ENCODE measurements at places on chromosomes 2 and 18.

DNA sequence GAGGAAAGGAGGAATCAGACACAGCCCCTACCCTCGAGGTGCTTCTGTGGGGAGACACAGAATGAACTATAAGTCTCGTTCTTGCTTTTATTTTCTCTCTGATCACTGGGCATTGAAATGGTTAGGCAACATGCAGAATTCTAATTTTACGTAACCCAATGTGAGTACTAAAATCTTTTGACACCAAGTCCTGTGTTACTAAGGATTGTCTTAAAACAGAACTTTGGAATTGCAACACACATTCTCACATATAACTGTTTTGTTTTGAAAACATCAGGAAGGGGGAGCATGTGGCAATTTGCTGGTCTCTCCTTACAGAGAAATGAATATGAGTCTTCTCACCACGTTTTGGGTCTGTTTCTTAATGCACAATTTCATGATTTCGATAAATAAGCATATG, 23.6 kb upstream of the SULT1C4 start:
- DNase-seq: no peak

DNA sequence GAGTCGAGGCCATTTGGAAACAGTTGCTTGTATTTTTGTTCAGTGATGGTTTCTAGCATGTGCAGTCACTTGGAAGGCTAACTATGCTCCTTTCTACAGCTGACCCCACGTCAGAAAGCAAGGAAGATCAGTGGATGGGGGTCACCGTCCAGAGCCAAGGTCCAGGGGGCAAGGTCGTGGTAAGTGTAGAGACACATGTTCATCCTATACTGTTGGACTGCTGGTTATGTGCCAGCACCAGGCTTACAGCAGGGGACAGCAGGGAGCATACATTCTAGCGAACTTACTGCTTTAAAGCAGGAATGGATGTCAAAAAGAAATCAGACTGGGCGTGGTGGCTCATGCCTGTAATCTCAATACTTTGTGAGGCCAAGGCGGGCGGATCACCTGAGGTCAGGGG, 40.0 kb downstream of the ITGA6 start:
- no peak for DNase-seq

GRCh38 chr2:7844414-7844965, 837.4 kb upstream of the ID2 start:
- DNase-seq: no peak

DNA sequence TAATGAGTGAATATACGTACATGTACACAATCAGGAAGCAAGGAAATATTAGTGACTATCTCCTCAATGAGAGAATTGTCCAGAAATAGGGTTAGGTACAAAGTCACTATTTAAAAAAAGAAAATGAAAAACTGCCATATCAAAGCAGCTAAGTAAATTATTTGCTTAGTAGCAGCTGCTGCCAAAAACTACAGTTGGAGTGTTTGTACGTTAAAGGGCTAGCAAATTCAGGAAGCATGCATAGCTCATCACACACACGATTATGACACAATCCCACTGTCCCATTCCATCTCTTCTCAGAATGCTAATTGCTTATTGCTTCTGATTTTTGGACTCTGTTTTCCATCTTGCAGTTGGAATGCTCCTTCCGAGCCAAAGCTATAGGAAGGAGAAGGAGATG, 2012.5 kb upstream of the LRRTM1 start:
- DNase-seq: no peak

- DNase-seq: no peak
Observed at GRCh38 chr2:137223722-137224121, 458.4 kb downstream of the THSD7B start.

- DNase-seq: no peak
Observed at GRCh38 chr2:98463551-98463971, 18.9 kb downstream of the INPP4A start.

GRCh38 chr2:54402350-54402749, 53.8 kb upstream of the SPTBN1 start:
- no peak for DNase-seq

DNA sequence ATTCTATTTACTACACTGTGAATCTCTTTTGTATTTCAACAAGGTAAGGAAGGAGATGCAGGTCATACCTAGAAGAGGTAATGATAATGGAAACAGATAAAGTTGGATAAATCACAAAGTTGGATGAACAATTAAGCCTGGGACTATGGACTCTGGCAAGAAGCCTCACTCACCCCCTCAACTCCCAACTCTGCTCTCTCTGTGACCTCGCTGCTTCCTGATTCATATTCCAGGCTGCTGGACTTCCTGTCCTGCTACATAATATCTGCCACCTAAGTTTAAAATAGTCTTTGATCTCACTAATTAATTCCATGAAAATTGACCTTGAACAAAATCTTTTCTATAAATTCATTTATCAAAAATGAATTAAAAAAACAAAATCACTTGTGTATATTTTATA, 215.3 kb downstream of the CALCRL start:
- no peak for DNase-seq

DNA sequence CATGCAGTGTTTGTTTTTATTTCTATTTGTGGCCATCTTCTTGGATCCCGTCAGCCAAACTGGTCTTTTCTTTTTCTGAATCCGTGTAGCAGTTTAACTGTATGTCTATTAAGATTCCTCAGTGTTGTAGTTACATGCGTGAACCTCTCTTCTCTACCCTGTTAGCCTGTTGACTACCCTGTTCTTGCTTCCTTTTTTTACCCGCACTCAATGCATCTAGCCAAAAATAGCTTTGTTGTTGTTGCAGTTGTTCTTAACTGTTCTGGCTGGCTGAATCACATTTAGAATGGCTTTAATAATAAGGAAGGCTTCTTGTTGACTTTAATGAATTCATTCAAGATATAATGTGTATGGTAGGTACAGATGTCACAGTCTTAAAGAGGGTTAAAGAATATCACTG, 137.1 kb downstream of the LCLAT1 start:
- DNase-seq: no peak

- no peak for DNase-seq
Observed at GRCh38 chr18:55473058-55473457, 114.9 kb downstream of the TCF4 start.

- DNase-seq: no peak
Observed at GRCh38 chr18:12779043-12779442, 76.2 kb downstream of the PSMG2 start.

- DNase-seq: no peak
Observed at GRCh38 chr2:70019096-70019495, 57.7 kb upstream of the ASPRV1 start.

DNA sequence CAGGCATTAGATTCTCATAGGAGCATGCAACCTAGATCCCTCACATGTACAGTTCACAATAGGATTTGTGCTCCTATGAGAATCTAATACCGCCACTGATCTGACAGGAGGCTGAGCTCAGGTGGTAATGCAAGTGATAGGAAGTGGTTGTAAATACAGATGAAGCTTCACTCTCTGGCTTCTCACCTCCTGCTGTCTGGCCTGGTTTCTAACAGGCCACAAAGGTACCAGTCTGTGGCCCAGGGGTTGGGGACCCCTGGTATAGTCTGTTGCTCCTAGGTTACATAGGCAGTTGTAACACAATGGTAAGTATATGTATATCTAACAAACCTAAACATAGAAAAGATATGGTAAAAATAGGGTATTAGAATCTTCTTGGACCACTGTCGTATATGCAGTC, 81.8 kb downstream of the EML4 start:
- no peak for DNase-seq

- DNase-seq: no peak
Observed at GRCh38 chr2:164906947-164907346, 48.4 kb downstream of the SLC38A11 start.

- no peak for DNase-seq
Observed at GRCh38 chr2:16109368-16109820, 169.0 kb downstream of the MYCN start.

GRCh38 chr2:222613715-222614331, 42.1 kb downstream of the FARSB start:
- DNase-seq: no peak

- no peak for DNase-seq
Observed at GRCh38 chr2:40558761-40559160, 106.9 kb upstream of the SLC8A1 start.

GRCh38 chr18:6310714-6311113, 104.0 kb downstream of the L3MBTL4 start:
- no peak for DNase-seq

- DNase-seq: no peak
Observed at GRCh38 chr2:25127646-25128045, 40.7 kb downstream of the POMC start.

GRCh38 chr2:202178346-202178958, 59.9 kb downstream of the SUMO1 start:
- DNase-seq: no peak

DNA sequence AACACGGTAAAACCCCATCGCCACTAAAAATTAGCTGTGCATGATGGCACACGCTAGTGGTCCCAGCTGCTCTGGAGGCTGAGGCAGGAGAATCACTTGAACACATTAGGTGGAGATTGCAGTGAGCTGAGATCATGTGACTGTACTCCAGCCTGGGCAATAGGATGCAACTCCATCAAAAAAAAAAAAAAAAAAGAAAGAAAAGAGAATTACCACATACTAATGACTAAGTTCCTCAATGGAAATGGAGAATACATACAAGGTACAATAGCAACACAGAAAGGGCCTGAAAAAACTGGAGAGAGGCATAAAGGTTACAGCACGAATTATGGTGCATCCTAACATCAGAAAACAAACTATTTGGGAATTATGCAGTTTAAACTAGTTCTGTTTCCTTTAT, 81.3 kb downstream of the CDH2 start:
- DNase-seq: no peak

- DNase-seq: no peak
Observed at GRCh38 chr2:95055262-95055661, 29.8 kb downstream of the MAL start.

DNA sequence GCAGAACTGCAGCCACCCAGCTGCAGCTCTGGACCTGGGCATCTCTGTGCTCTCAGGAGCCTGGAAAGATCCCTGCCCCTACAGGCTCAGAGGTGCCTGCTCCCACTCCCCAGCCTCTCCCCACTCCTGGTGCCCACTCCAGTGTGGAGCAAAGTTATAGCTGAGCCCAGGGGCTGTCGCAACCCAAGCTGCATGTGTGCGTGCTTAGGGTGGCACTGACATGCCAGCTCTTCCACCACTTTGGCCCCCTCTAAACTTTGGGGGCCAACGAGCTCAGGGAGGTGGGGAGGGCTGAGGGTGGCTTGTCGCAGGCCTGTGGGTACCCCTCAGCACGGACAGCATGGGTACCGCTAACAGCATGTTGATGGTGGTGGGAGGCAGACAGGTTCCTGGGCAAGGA, 126.3 kb upstream of the FHL2 start:
- DNase-seq: no peak

DNA sequence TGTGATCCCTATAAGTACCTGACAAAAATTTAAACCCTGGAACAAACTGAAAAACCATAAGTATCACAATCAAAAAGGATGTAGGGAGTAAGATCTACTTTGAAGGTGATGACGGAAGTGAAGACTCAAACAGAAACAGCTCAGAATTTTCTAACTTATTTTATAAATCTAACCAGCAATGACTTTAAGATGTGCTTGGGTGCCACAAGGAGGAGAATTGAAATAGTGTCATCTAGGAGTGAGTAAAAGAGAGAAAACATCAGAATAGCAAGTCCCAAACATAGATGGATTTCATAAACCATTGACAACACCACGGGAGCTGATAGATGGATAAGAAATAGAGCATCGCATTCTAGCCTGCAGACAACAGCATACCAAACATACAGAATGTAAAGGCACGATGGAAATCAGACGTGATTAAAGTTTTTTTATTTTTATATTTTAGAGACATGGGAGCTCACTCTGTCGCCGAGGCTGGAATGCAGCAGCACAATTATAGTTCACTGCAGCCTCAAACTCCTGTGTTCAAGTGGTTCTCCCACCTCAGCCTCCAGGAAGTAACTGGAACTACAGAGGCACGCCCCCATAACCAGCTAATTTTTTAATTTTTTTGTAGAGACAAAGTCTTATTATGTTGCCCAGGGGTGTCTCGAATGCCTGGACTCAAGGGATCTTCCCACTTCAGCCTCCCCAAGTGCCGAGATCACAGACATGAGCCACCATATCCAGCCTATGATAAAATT, 36.9 kb downstream of the MAP3K19 start:
- no peak for DNase-seq

GRCh38 chr2:218881744-218882460, 1.2 kb downstream of the WNT10A start:
- no peak for DNase-seq

DNA sequence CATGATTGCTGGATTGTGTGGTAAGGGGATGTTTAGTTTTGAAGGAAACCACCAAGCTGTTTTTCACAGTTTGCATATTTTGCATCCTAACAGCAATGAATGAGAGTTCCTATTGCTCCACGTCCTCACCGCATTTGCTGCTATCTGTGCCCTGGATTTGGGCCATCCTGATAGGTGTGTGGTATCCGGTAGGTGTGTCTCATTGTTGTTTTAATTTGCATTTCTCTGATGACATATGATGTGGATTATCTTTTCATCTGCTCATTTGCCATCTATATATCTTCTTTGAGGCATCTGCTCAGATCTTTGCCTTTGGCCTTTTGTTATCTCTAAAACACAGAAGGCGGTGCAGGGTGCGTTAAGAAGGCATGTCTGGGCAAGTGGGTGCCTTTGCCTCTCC, 73.3 kb downstream of the LONRF2 start:
- DNase-seq: no peak

- DNase-seq: no peak
Observed at GRCh38 chr2:121120991-121121390, 164.0 kb downstream of the TFCP2L1 start.

GRCh38 chr2:181289698-181290097, 167.5 kb upstream of the ITGA4 start:
- no peak for DNase-seq

- no peak for DNase-seq
Observed at GRCh38 chr18:46891742-46892214, 25.5 kb downstream of the PIAS2 start.

DNA sequence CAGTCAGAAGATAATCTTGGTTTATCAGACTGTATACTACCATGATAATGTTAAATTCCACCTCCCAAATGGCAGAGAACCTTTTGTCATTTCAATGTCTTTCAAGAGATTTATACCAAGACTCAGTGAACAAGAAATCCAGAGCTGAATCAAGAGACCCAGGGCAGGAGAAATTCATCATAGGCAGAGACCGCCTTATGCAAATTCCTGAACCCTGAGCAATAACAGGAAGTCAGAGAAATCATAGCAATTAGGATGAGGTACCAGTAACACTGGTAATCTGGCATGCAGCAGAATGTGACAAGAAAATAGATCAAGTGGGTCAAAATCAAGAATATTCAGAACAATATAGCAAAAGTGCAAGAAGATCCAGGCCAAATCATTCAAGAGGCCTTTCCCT, 412.4 kb upstream of the LRATD1 start:
- no peak for DNase-seq

GRCh38 chr2:143070704-143071103, 58.5 kb upstream of the ARHGAP15 start:
- no peak for DNase-seq

- no peak for DNase-seq
Observed at GRCh38 chr18:1270081-1270480, 365.4 kb downstream of the ADCYAP1 start.
